ENCODE measurements at places on chromosomes 3 and 15.

DNA sequence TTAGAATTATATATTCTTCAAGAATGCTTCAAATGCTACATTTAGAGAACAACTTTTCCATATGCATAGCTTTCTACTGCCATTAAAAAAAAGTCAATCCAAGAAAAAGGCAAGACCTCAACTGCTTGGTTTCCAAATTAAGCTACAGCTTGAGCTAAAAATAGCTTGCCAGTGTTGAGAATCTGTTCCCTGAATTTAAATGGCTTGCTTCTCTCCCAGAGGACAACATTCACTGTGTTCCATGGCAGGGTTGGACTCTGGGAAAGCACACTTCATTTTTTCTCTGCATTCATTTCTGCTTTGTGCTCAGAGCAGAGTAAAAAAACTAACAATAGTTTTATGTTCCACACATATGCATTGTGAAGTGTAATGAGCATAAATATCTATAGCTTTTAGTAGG, 50.3 kb upstream of the ACTL6A start:
- no peak for DNase-seq

- no peak for DNase-seq
Measured at GRCh38 chr3:82643948-82644347, 882.5 kb upstream of the GBE1 start.

- no peak for DNase-seq
Measured at GRCh38 chr3:100880072-100880471, 113.1 kb downstream of the ABI3BP start.

DNA sequence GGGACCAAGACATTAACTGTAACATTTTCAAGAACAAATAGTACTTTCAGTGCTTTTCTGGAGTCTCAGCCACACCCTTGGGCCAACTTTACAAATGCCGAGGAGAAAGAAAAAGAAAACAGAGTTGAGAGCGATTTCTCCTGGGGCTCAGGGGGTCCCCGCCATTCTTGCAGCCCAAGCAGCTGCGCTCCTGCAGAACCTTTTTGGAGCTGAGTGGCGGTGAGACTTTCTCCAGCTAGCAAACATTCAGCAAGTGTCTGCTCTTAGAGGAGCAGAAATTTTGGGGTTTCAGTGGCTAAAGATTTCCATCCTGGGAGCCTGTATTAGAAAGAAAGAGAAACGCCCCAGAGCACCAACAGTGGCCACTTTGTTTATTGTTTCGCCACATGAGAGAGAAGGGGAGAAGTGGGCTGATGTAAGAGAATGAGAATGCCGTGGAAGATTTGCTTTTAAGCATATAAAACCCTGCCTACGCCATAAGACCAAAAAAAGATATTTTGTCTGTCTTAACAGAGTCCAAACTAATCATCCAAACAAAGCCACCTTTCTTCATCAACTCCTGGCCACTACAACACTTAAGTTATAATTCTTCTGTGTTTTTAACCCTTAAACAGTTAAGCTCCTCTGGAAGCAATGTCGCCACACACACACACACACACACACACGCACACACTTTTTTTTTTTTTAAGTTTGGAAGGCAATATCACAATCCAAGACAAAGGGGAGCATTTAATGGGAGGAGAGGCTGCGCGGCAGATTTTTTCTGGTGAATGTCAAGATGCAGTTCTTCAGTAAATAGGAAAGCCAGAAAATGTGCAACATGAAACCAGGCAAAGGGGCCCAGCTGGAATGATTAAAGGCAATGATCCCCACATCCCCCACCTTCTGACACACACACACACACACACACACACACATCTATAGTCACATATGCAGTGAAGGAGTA, 19.2 kb downstream of the EID1 start:
- DNase-seq, result no peak

DNA sequence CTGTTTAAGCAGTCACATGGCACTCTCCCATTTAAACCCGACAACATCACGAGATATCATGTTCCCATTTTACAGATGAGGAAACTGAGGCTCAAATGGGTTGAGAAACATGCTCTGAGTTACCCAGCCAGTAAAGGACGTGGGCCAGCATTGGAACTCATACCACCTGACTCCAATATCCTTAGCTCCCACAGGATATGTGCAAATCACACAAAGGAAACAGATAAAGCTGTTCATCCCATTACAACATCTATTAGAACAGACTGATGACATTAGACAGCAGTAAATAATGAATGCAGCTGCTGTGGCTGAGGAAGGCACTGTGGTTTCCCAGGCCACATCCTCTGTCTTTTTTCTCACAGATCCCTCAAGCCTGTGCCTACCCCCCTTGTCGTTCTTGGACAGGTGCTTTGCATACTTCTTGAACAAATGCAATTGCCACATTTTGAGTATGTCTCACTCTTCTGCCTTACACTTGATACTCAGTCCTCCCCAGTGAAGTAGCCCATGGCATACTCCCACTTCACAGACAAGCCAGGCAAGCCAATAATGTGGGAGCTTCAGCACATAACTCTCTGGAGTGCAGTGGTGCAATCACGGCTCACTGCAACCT, 17.7 kb downstream of the FRMD4B start:
- DNase-seq, result no peak

- DNase-seq, result no peak
Measured at GRCh38 chr3:50406487-50406886, 47.2 kb upstream of the TMEM115 start.

- DNase-seq, result no peak
Measured at GRCh38 chr15:24899367-24899766, 55.4 kb upstream of the SNRPN start.

GRCh38 chr15:64691896-64692565, 83.4 kb downstream of the RBPMS2 start:
- no peak for DNase-seq

DNA sequence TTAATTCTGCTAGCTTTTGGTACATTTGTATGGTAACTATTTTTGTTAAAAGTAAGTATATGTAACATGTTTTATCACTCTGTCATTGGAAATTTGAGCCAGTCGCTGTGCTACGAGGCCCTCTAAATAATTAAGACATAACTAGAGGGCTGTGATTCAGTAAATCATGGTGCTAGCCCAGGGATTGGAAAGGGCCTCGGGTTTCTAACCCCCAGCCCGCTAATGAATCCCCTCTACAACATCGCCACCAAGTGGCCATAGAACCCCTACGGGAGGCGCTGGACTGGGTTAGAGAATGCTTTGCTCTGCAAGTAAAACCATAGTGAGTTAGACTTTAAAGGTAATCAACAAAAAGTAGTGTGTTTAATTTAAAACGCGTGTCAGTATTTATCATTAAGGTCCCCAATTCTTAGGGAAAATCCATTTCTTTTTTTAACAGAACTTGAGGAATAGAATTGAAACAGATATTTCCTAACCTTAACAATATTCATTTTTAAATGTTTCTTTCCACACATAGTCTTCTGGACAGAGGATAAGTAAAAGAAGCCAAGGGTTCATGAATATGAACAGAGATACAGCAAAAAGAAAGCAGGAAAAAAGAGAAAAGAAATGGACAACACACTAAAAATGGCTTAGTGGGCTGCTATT, 744.7 kb downstream of the EPHA3 start:
- DNase-seq, result no peak

DNA sequence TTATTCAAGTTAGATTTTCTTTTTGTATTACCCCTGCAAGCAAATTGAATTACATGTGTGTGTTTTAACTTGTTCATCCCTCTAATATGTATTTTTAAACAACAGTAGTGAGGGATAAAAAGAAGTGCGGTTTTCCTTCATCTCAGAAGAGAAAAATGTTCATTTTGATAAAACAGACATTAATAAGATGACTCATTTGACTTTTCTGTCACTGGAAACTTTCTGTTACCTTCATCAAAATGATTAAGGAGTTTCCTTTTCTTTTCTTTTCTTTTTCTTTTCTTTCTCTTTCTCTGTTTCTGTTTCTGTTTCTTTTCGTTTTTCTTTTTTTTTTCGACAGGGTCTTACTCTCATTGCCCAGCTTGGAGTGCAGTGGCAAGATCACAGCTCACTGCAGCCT, 53.0 kb downstream of the ECT2 start:
- DNase-seq, result no peak

DNA sequence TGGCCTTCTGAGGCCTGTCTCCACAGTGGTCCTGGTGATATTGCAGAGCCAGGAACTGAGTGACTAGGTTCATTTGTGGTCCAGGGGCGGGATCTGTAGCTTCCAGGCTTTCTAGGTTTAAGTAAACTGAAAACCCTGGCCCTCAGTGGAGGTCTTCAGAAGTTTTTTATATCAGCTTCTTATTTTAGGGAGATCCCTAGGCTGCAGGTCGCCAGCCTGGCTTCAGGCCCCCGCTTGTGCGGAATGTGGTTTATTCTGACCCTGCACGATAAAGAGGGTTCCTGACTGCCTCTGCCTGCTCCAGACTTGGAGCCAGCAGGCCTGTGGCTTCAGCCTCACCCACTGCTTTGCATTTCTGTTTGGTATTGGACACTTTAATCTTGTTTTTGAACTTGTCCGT, 133.9 kb upstream of the PLXNA1 start:
- DNase-seq, result no peak

- no peak for DNase-seq
Measured at GRCh38 chr3:167729591-167729990, 5.1 kb downstream of the PDCD10 start.

GRCh38 chr3:35760146-35760545, 120.8 kb downstream of the ARPP21 start:
- DNase-seq, result no peak

GRCh38 chr3:71977525-71977924, 192.6 kb upstream of the PROK2 start:
- no peak for DNase-seq

- no peak for DNase-seq
Measured at GRCh38 chr3:3734881-3735280, 64.3 kb upstream of the LRRN1 start.

GRCh38 chr15:39407116-39407515, 173.8 kb upstream of the THBS1 start:
- DNase-seq, result no peak

GRCh38 chr15:59963322-59963721, 40.8 kb upstream of the FOXB1 start:
- no peak for DNase-seq

DNA sequence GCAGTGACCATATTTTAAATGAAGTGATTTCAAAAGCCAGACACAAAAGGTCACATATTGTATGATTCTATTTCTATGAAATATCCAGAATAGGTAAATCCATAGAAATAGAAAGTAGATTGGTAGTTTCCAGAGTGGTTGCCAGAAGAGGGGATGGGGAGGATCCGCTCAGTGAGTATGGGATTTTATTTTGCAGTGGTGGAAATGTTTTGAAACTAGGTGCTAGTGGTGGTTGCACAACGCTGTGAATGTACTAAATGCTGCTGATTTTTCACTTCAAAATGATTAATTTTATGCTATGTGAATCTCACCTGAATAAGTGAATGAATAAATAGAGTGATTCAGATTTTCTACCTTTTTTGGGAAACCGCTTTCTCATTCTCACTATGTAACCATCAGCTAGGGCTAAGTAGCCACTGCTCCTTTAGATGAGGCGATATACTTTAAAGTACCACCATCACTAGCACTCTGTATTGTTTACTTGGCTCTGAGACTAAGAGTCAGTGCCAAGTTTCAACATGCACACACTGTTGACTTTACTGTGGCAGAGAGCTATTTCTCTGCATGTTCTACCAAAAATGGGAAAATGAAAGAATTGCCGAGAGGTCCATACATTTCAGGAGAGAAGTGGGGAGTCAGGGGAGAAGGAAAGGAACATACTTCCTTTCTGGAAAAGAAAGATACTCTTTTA, 90.7 kb upstream of the GOLIM4 start:
- no peak for DNase-seq

GRCh38 chr15:81326466-81327212, 2.7 kb upstream of the STARD5 start:
- DNase-seq, result no peak

DNA sequence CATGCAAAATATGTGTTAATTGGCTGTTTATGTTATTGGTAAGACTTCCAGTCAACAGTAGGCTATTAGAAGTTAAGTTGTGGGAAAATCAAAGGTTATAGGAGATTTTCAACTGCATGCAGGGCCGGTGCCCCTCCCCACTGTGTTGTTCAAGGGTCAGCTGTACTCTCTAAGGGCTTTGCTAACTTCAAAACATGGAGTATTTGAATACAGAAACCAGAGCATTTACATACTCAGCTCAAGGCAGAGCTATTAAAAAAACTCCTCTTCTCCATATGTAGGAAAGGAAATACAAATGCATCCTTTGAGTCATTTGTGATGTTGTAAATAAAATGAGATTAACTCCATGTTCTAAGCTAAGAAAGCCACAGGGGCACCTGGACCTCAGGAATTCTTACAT, 16.8 kb downstream of the IL17RB start:
- no peak for DNase-seq

DNA sequence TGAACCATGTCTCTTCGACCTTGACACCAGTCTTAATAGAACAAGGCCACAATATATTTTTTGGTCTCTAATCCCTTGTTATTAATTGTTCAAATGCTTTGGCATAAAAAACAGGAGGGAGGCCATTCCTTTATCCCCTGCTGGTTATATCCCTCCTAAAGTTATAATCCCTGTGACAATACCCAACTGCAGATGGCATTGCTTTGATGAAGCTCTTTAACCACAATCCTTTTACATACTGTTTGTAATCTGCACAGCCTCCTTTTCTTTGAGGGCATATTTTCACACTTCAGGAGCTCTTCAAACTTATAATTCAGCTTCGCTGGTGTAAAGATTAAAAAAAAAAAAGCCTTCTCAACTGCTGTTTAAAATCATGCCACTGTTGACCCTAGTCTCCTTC, 919.0 kb downstream of the EPHA3 start:
- DNase-seq, result no peak

GRCh38 chr15:94293411-94294402, 62.3 kb downstream of the MCTP2 start:
- no peak for DNase-seq

GRCh38 chr15:50911621-50912020, 3.1 kb downstream of the AP4E1 start:
- no peak for DNase-seq

DNA sequence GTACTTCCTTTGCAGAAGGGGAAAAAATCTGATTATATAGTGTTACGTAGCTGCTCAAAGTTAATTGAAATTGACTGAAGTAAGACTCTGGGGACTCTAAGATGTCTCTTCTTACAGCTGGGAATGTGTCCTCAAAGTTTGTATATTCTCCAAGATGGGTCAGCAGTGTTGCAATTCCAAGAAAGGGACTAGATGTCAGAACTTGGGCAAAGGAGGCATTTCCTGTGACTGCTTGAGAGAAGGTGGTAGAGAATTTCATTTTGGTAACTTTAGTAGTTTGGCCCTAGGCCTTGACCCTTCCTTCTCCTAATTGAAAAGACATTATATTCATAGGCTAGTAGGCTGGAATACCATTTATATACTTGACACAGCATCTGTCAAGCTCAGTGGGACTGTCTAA, 33.9 kb downstream of the PTPRG start:
- DNase-seq, result no peak

- no peak for DNase-seq
Measured at GRCh38 chr3:65166531-65166930, 478.7 kb upstream of the ADAMTS9 start.

- DNase-seq, result no peak
Measured at GRCh38 chr3:143222505-143222904, 102.9 kb downstream of the CHST2 start.

DNA sequence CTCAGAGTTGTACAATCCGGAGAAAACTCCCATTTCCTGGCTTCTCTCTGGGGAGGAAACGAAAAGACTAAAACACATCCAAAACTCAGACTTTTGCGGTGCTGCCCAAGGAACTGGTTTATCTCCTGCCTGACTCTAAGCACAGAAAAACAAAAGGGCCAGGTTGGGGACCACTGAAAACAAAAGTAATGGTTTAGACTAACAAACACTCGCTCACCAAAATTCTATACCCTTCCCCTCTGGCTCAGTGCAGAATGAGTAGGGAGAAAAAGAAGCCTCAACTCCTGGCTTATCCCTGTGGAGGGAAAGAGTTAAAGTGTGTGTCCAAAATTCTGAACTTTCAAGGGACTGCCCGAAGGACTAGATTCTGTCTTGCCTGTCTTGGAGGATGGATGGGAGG, 173.6 kb downstream of the FGF12 start:
- DNase-seq, result no peak

All from stimulated activated CD8-positive, alpha-beta memory T cell treated with anti-CD3 and anti-CD28 coated beads, Interleukin-15, amount 100 ng/mL, for 24 hours (primary cell).